Activated CD4-positive, alpha-beta T cell treated with anti-CD3 and anti-CD28 coated beads, Interleukin-2, Interleukin-6, amounts not matched to agents 100 ng/mL and 50 ng/mL, durations not matched to agents 16 hours and 8 hours (primary cell): ENCODE measurements at places on chromosomes 6 and 20.

DNA sequence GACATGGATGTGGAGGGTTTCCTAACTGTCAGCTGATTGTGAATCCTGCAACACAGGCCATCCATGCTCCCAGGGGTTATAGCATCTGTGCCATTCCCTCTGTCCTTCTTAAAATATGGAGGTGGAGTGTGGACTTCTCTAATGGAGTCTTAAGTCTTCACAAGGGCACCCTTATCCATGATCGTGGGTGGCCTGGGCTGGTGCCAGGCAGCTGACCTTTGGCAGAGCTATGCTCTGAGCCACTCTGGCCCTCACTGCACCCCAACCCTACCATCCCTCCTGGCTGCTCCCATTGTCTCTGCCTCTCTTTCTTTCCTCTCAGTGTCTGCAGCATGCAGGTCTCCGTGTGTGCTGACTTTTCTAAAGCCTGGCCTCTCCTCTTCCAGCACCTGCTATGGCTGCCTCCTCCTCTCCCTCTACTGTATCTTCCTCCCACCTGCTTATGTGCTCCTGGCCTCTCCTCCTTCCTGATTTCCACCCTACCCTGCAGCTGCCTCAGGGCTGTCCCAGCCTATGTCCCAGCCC lies 11.2 kb upstream of the PCMTD2 start:
- DNase-seq: no peak

DNA sequence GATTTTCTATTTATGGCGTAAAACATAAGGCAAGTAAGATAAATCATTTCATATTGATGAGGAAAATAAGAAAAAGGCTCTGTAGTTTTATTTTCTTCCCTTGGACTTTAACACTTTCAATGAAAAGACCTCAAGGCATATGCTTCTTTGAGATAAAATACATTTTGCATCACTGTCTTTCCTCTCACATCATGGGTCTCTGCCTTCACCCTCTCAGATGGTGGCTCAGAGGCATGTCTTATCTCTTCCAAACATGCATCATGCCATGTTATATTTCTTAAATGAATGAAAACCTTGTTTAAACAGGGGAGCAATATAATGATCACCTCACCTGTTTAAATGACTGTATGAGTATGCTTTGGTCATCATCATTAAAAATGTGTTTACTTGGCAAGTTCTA lies 59.3 kb downstream of the PRL start:
- DNase-seq: no peak

DNA sequence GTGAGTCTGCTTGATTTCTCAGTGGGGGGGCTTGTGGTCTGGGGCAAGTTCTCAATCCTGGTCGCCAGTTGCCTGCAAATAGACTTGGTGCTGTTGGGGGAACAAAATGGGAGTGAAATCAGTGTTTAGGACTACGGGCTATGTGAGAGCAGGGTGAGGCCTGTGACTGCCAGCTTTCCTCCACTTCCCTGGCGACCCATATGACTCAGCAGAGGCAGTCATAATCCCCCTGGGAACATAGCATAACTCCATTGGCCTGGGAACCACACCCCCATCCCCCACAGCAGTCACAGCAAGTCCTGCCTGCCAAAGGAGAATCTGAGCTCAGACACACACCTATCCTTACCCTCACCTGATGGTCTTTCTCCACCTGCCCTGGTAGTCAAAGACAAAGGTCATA lies 387.9 kb downstream of the LMBRD1 start:
- no peak for DNase-seq

DNA sequence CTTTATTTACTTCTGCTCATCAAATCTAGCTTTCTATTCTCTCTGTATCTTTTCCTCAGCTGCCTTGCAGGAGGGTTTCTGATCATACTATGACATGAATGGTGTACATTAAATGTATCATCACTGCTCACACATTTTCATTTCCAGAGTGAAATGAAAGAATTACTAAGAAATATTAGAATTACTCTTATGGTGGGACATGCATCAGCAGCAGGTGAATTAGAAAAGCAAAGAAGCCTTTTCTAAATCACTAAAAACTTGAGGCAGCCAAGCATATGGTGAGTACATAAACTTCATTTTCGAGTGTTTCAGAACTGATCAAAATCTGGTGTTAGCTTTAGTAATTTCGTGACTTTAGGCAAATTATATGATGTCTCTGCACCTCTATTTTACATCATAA lies 23.6 kb downstream of the IL17A start:
- DNase-seq: peak; percentile 62

- DNase-seq: no peak
Observed at GRCh38 chr20:63125838-63126601, 89.9 kb downstream of the YTHDF1 start.
